Esophagus (tissue), 2 donors: ENCODE measurements at places on chromosomes 1 and 21. TPM values are rescaled to one million over a fixed set of nuclear protein-coding genes. Genes with fewer than 3 reads are reported as not detected.

Gene FTCD
- polyA plus RNA-seq, result 0.33 TPM

Gene CYP4A11
- 0.01 TPM for polyA plus RNA-seq

Gene VSIG8
- 4.2 TPM for polyA plus RNA-seq

Gene C1orf53
- 6.6 TPM for polyA plus RNA-seq

Gene AGO4
- 5.5 TPM for polyA plus RNA-seq

Gene NEK2
- 4.7 TPM for polyA plus RNA-seq

Gene OR2T29
- polyA plus RNA-seq, result not detected

Gene SLC1A7
- polyA plus RNA-seq, result 0.10 TPM

Gene C4BPA
- polyA plus RNA-seq, result not detected
